ENCODE measurements at places on chromosomes 13 and 19. TPM values are rescaled to one million over a fixed set of nuclear protein-coding genes. Genes with fewer than 3 reads are reported as not detected.

DNA sequence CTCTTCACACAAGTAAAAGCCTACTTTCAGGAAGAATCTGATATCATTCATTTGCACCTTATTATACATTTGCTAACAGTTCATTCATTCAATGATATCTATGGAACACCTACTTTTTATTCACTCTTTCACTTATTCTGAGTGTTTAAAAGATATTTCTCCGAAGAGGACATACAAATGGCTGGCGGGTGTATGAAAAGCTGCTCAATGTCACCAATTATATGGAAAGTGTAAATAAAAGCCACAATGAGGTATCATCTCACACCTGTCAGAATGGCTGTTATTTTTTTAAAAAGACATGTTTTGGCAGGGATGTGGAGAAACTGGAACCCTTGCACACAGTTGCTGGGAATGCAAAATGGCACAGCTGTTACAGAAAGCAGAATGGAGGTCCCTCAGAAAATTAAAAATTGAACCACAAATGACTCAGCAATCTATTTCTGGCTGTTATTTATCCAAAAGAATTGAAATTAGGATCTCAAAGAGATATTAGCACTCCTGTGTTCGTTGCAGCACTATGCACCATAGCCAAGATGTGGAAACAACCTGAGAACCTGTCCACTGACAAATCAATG, 127.6 kb upstream of the IRS2 start:
- no peak for DNase-seq

GRCh38 chr19:43739439-43740235, 15.1 kb downstream of the SMG9 start:
- no peak for DNase-seq

DNA sequence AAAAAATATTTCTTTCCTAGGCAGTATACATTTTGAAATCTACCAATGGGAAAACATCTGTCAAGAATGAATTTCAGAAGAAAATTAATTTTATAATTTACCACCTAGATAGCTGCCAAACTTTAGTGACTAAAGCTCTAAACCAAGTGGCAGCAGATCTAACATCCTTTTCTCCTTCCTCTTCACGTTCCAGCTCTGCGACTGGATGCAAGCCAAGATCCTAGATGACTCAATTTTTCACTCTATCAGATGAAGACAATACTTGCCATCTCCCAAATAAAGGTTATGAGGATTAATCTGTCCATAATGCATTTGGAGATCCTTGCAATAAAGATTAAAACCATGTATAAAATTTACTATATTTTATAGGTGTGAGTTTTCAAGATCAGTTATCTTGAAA, 66.7 kb upstream of the MIR17HG start:
- no peak for DNase-seq

DNA sequence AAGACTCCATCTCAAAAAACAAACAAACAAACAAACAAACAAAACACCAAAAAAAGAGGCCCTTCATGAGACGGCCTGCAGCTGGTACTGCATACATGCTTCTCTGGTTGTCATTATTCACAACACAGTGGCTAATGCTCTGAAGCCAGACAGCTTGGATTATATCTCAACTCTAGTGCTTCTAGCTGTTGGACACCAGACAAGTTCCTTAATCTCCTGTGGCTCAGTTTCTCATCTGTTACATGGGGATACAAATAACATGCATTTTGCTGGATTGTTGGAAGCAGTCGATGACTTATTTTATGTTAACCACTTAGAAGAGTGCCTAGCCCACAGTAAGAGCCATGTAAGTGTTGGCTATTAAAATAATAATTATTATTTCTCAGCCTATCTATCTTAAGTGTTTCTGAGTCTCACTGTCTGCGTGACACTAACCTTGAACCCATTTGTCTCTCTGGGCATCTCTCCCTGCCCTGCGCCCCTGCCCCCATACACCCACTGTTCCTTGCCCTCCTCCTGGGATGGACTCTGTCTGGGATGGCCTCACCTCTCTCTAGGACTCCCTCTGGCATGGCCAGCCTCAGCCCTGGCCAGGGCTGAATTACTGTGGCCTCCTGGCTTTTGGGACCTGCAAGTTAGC, 3.1 kb upstream of the JUNB start:
- no peak for DNase-seq

GRCh38 chr19:23561341-23561740, 125.7 kb downstream of the ZNF675 start:
- no peak for DNase-seq

ERICH6B gene
- total RNA-seq: not detected

POLRMT gene
- 17.3 TPM for total RNA-seq

CD37 gene
- 18.8 TPM for total RNA-seq

ZNF554 gene
- total RNA-seq: 3.9 TPM

SIGLEC12 gene
- not detected for total RNA-seq

Data from omental fat pad (tissue), 4 donors.